Thyroid gland (tissue), 4 donors: ENCODE measurements at places on chromosomes 1 and 21.

DNA sequence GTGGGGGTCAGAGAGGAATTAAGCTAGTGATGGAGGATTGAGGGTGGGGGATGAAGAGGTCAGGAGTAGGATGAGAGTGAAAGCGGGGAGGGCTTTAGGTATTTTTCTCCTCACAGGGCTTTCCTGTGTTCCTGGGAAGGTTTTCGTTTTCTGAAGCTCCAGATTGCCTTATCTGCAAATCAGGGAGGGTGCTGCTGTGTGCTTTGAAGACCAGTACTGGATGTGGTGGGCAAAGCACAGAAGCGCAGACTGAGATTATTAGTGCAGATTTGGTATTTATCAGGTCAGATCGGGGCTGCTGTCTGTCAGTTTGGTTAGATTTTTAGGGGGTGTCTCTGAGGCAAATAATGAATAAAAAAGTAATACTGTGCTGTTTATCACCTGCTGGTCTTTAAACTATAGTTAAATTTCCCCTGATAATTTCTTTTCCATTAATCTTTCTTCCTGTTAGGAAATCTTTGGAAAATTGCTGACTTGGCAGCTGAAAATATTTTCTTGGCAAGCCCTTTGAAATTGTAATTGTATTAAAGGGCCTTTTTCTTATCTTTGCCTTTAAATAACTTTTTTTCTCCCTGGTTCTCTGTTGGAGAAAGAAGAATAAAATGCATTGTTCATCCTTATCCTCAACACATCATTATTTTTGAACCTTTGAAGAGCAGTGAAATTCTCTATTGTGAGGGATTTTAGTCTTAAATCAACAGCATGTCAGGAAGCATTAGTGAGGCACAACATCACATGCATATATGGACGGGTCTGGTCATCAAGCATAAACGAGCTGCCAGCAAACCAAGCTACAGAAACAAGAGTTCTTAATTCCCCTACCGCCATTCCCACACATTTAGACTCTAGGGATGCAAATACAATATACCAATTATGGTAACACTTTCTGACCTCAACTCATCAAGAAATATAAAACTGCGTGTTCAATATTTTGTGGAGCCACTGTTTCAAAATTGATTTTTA lies 139.6 kb downstream of the S1PR1 start:
- no peak for DNase-seq

DNA sequence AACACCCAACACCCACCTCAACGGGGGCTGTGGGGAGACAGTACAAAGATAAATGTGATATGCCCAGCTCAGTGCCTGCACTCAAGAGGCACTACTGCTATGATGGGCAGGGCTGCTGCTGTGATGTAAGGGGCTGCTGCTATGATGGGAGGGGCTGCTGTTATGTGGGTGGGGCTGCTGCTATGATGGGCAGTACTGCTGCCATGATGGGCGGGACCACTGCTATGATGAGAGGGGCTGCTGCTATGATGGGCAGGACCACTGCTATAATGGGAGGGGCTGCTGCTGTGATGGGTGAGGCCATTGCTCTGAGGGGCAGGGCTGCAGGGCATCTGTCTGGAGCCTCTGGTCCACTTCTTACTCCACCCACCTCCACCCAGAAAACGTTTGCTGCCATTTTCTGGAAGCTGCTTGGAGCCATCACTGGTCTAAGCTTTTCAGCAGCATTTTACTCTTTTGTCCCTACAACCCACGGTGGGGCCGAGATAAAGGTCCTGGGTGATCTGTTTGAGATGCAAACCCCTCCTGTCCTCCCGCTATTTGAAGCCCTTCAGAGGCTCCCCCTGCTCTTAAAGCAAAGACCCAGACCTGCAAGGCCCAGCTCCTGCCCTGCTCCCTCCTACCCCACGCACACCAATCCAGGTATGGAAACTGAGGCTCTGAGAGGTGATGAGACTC lies 656.9 kb downstream of the PTPRU start:
- no peak for DNase-seq

- DNase-seq, result no peak
Observed at GRCh38 chr21:40671716-40672115, 175.2 kb downstream of the DSCAM start.

DNA sequence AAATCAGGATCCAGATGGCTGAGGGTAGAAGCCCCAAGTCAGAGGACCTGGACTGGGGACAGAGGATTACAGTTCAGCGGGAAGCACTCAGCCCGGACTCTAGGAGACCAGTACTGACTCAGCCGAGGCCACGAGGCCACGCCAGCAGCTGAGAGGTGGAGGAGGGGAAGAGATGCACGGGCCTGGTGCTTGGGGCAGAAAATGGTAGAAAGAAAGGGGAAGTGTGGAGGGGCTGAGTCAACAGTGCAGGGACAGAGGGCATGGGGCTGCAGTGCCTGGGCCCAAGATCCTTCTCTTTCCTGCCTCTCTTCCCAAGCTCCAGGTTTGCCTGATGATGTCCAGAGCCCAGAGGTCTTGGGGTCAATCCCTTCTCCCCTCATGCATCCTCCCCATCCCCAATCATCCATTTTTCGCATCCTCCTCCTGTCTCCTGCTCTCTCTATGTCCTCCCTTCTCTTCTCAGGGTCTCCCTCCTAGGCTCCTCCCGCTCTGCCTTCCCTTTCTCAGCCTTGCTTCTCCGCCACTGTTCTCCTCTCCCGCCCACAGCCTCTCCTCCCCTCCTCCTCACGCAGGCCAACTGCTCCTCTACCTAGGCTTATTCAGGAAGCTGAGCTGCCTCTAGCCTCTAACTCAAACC lies 7.7 kb downstream of the ARHGEF2 start:
- DNase-seq, result peak; percentile 36

DNA sequence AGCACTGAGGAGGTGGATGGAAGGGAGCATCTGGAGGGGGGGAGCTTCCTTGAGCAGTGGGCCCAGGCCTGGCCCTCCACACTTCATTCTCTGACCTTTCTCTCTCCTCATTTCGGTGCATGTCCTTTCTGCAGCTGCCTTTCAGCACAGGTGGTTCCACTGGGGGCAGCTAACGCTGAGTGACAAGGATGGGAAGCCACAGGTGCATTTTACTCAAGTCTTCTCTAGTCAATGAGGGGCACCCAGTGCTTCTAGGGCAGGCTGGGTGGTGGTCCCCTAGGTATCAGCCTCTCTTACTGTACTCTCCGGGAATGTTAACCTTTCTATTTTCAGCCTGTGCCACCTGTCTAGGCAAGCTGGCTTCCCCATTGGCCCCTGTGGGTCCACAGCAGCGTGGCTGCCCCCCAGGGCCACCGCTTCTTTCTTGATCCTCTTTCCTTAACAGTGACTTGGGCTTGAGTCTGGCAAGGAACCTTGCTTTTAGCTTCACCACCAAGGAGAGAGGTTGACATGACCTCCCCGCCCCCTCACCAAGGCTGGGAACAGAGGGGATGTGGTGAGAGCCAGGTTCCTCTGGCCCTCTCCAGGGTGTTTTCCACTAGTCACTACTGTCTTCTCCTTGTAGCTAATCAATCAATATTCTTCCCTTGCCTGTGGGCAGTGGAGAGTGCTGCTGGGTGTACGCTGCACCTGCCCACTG lies 43.2 kb downstream of the YARS1 start:
- no peak for DNase-seq
